Camera-type eye (tissue), 1 donor: ENCODE measurements at places on chromosomes 1 and 21. TPM values are rescaled to one million over a fixed set of nuclear protein-coding genes. Genes with fewer than 3 reads are reported as not detected.

RHEX gene
- 1.6 TPM for total RNA-seq

HHAT gene
- total RNA-seq, result 13.1 TPM

GFI1 gene
- 1.1 TPM for total RNA-seq

FOXD2 gene
- 2.0 TPM for total RNA-seq

CLEC20A gene
- not detected for total RNA-seq

ZNF683 gene
- total RNA-seq, result not detected

CA6 gene
- not detected for total RNA-seq

HIVEP3 gene
- 4.7 TPM for total RNA-seq

TAS1R3 gene
- 0.77 TPM for total RNA-seq

ASCL5 gene
- not detected for total RNA-seq

BSND gene
- total RNA-seq, result not detected

OR14A2 gene
- not detected for total RNA-seq

RPS6KC1 gene
- total RNA-seq, result 61.7 TPM

GUCA2B gene
- not detected for total RNA-seq

TRPM2 gene
- 3.0 TPM for total RNA-seq

MT1HL1 gene
- total RNA-seq, result not detected
